ENCODE measurements at places on chromosomes 4 and X.

DNA sequence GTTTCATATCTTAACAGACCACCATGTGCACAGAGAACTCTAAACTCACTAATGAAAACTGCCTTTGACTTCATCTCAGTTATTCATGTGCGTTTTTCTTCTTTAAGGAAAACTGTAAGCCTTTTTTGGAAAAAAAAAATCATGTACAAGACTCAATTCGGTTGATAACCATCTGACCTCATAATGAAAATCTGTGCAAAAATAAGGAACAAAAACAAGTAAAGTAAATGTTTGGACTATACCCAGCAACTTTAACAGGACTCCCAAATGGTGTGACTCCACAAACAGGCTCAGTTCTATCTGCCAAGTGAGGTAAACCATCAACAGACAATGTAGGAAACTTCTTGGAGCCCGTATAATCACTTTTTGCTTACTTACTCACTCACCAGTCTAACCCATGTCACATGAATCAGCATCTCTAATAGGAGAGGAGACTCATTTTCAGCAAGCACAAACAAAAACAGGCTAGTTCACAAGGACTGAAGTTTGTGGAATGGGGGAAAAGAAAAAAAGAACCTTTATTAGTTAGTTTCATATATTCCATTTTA lies 9.3 kb downstream of the APOO start:
- DNase-seq, result no peak

DNA sequence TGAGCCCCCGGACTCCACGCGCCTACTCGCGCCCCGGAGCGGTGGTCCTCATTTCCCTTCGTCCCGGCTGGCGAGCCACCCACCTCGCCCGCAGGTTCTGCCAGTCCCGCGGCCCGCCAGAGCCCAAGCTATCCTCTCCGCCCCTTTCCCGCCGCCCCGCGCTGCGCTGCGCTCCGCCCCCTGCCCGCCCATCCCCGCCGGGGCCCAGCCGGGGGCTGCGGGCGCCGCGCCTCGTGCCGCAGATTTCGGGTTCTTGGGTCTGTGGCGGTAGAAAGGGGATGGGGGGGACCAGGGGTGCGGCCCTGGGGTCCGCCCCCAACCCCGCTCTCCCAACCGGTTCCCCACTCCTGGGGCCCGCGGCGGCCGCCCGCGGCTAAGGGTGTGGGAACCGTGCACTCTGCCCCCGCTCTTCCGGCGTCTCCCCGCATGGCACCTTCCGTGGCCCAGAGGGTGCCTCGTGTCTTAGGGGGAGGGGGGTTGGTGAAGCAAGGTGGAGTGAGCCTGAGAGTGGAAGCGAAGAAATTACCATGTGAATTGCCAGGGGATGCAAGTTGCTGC lies 650.8 kb upstream of the DIPK2B start:
- no peak for DNase-seq

DNA sequence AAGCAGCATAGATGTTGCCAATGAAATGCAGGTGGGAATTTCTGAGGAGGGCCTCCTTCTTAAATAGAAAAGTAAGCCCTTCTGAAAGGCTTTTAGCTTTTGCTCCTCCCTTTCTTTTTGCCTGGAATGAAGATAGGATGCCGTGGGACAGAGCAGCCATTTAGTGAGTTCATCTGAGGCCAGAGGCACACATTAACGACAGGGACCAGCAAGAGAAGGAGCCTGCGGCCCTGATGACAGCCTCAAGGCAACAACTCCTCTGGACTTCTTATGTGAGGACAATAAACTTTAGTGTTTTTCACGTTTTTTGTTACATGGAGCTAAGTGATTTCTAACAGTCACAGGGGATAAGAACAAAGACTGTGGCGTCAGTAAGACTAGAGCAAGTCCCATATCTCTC lies 1.1 kb upstream of the BDH2 start:
- DNase-seq, result no peak

DNA sequence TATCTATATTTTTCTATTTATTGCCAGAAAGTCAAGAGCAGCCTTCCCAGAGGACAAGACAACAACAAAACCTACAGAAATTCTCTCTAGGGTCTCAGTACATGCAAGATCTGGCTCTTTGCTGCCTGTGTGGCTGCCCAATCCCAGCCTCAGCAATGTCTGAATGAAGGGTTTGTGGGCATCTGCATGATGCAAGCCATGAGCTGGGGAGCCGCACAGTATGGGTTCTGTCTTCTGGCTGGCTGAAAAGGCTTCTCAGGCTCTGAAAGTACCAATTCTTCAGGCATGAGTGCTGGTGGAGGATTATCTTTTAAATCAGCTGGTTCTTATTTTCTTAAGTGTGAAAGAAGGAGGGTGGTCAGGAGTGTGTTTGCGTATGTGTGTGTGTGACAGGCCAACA lies 104.6 kb downstream of the PDGFRA start:
- DNase-seq, result no peak

GRCh38 chrX:116284400-116284799 lies 113.9 kb downstream of the AGTR2 start:
- DNase-seq, result no peak

DNA sequence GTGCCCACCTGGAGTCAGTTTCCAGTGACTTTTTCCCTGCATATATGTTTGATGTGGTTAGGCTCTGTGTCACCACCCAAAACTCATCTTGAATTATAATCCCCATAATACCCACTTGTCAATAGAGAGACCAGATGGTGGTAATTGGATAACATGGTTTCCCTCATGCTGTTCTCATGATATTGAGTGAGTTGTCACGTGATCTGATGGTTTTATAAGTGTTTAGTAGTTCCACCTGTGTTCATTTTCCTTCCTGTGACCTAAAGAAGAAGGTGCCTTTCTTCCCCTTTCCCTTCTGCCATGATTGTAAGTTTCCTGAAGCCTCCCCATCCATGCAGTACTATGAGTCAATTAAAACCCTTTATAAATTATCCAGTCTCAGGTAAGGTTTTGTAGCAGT lies 740.9 kb downstream of the ARAP2 start:
- no peak for DNase-seq

- no peak for DNase-seq
Measured at GRCh38 chrX:136687457-136687856, 39.5 kb downstream of the CD40LG start.

DNA sequence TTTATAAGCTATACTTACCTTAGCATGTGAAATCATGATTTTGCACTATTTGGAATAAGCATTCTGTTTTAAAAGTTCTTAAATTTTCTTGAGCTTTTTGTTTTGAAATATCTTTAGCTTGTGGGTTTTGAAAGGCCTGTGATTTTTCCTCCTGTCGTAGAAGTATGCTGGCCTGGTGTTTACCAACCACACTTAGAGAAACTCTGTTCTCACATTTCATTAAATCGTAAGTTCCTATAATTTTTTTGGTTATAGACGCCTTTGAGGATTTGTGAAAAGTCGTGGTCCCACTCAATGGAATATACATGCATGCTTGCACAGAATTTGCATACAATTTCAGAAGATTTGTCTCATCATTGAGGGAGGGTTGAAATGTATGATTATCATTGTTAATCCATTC lies 63.6 kb downstream of the PDLIM5 start:
- no peak for DNase-seq

DNA sequence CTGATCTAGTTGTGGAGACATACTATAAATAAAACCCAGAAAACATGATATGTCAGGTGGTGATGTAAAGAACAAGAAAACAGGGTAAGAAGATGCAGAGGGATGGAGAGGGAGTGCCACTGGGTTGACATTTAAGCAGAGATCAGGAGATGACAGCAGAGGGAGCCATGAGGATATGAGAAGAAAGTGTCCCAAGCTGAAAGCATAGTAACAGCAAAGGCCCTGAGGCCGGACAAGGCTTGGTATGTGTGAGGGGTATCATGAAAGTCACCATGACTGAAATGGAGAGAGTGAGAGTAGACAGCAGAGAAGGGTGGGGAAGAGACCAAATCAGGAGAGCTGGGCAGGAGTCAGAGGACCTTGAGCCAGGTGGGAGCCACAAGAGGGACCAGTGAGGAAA lies 3.4 kb downstream of the GPKOW start:
- DNase-seq, result no peak

- no peak for DNase-seq
Measured at GRCh38 chr4:175443547-175443946, 368.5 kb downstream of the GPM6A start.

DNA sequence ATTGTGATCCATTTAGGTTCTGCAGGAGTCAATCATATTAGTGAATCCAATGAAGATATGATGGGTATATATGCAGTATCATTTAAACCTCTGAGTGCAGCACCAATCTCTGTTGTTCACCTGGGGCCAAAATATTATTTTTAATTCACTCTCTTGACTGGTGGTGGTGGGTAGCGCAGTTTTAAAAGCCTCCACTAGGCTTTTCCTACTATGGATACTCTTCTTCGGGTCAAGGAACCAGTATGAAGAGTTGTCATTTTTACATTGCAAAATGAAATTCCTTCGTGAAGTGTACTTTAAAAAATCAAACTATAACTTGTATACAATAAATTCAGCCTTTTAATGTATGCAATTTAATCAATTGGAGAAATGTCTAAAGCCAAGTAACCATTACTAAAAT lies 56.5 kb downstream of the QRFPR start:
- no peak for DNase-seq

DNA sequence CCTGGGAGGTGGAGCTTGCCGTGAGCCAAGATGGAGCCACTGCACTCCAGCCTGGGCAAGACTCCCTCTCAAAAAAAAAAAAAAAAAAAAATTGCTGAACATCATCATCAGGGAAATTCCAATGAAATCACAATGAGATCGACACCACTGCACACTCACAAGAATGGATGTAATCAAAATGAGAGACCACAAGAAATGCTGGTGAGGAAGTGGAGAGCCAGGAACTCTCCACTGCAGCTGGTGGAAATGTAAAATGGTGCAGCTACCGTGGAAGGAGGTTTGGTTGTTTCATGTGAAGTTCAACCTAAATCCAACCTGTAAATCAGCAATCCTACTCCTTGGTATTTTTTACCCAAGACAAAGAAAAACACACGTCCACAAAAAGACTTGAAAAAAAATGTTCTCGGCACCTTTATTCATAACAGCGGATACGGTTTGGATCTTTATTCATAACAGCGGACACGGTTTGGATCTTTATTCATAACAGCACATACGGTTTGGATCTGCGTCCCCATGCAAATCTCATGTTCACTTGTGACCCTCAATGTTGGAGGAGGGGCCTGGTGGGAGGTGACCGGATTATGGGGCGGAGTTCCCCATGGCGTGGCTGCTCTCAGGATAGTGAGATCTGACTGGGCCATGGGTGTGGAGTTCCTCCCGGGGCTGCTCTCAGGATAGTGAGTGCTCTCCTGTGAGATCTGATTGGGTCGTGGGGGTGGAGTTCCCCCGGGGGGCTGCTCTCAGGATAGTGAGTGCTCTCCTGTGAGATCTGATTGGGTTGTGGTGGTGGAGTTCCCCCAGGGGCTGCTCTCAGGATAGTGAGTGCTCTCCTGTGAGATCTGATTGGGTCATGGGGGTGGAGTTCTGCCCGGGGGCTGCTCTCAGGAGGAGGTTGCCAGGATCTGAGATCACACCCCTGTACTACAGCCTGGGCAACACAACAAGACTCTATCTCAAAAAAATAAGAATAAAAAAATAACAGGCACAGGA lies 7.7 kb downstream of the GAK start:
- DNase-seq, result no peak

GRCh38 chr4:165384598-165384997 lies 5.8 kb downstream of the CPE start:
- no peak for DNase-seq

- no peak for DNase-seq
Measured at GRCh38 chr4:27024805-27025204, 164.2 kb downstream of the STIM2 start.

DNA sequence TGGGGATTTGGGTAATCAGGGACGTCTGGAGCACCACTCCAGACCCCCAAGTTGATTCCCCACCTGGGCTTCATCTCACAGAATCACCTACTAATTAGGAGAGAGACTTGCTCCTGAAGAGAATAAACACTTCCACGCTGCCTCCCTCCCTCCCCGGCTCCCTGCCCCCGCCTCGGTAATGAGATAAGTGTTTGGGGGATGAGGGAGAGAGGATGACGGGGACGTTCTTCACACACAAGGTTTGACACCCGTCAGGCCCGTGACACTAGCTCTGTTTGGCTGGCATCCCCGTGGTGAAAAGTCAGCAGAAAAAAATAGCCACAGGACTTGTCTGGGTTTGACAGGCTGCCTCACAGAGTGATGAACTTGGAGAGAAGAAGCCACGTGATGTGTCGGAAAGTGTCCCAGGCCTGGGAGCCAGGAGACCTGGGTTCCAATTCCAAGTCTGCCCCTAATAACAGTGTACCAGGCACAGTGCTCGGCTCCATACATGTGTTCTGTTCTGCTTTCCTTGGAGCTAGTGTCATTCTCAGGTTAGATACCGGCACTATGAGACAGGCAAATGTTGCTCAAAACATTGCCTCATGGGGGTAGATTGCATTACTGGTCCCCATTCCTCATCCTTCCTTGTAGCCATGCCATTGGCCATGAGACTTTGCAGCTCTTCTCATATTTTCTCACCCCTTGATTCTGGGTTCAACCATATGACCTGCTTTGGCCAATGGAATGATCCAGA lies 578.0 kb downstream of the BCOR start:
- no peak for DNase-seq

- DNase-seq, result no peak
Measured at GRCh38 chr4:158162631-158163030, 10.2 kb downstream of the GASK1B start.

DNA sequence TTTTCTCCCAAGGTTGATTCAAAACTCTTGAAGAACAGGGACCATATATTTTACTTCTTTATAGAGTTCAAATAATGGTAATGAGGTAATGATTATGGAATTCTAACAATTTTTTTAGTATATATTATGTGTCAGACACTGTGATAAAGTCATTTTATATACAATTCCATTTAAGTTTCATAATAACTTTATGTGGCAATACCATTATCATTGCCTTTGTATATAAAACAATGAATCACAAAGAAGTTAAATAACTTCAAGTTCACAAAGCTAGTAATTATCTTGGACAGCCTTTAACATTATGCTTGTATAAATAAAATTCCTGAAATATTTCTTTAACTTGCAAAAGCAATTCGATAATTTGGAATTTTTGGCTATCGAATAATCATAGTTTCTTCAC lies 20.6 kb downstream of the MAGEC1 start:
- no peak for DNase-seq

- DNase-seq, result no peak
Measured at GRCh38 chr4:185778307-185778706, 33.7 kb downstream of the SORBS2 start.

- no peak for DNase-seq
Measured at GRCh38 chr4:43224559-43224958, 332.0 kb downstream of the GRXCR1 start.

DNA sequence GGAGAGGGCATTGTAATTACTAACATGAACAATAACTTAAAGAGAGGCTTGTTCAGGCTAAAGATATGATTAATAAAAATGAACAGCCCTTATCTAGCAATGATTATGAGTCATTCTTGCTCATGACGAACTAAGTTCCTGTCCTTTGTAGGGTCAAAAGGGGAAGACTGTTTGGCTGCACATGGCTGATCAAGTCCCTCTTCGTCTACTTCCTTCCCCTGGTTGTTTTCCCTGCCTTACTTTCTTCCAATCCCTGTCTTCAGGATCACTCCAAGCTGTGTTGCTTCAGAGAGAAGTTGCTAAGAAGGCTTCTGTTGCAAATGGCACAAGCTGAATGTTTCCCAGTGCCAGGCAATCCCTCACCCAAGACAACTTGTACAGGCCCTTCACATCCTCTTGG lies 115.0 kb upstream of the HS3ST1 start:
- no peak for DNase-seq
